ENCODE measurements at places on chromosomes 5 and 9. TPM values are rescaled to one million over a fixed set of nuclear protein-coding genes. Genes with fewer than 3 reads are reported as not detected.

DNA sequence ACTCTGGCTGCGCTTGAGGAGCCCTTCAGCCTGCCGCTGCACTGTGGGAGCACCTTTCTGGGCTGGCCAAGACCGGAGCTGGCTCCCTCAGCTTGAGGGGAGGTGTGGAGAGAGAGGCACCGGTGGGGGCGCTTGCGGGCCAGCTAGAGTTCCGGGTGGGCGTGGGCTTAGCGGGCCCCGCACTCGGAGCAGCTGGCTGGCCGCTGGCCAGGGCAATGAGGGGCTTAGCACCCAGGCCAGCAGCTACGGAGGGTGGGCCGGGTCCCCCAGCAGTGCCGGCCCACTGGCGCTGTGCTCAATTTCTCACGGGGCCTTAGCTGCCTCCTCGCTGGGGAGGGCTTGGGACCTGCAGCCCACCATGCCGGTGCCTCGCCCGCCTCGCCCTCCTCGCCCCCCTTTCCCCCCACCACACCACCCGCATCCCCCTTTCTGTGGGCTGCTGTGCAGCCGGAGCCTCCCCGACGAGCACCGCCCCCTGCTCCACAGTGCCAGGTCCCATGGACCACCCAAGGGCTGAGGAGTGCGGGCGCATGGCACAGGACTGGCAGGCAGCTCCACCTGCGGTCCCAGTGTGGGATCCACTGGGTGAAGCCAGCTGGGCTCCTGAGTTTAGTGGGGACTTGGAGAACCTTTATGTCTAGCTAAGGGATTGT lies 954.5 kb downstream of the DTWD2 start:
- no peaks in the 10 kb centered on the region for H3K36me3 ChIP-seq
- no peaks in the 10 kb centered on the region for H3K4me1 ChIP-seq
- no peaks in the 10 kb centered on the region for H3K27me3 ChIP-seq
- DNase-seq = no peak

DNA sequence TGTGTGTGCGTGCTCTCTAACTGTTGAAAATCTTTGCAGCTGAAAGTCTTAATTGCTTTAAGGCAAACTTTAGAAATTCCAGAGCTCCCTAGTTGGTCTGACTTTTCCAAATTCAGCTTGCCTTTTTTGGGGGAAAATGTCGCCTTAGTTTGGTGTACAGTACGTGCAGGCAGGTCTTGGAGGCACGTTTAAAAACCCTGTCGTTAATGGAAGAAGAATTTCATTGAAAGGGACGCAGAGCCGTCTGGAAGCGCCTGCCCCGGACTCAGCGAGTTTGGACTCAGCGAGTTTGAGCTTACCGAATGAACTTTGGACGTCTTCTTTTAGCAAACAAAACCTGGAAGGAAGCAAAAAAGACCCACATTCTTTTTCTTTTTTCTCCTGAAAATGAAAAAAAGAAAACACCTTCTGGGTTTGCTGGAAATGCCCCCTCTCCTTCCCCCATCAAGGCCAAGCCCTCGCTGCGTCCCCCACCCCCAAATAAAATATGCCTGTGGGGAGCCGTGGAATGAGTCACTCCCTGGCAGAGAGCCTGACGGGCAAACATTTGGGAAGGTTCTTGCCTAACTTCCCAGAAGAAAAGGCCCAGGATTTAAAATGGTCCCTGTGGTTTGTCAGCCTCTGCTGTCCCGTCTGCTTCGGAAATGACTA lies 1.5 kb downstream of the NEK6 start:
- H3K4me3 ChIP-seq = peak overlapping the region; percentile 66
- DNase-seq = no peak
- H3K27me3 ChIP-seq = no peaks in the 10 kb centered on the region
- no peaks in the 10 kb centered on the region for H3K36me3 ChIP-seq

GRCh38 chr9:112048924-112049691 lies 126.0 kb downstream of the SUSD1 start:
- H3K27me3 ChIP-seq = no peaks in the 10 kb centered on the region
- no peaks in the 10 kb centered on the region for H3K4me1 ChIP-seq
- H3K4me3 ChIP-seq = no peak overlapping the region
- no peaks in the 10 kb centered on the region for H3K36me3 ChIP-seq

DNA sequence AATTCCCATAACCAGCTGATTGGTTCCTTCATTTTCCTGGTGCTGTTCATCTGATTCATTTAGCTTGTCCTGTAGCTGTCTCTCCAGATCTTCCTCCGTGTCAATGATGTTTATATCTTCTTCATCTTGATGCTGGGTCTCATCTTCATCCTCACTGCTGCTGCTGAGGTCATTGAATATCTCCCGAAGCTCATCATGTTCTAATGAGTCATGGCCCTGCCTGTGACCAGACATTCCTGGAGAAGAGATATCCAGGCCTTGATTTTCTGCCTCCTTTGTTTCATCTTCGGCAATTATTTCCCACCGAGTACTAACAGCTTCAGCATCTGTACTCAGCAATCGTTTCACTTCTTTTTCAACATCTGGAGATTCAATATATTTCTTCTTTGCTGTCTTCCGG lies 1.4 kb downstream of the TAF7 start:
- H3K4me3 ChIP-seq = peak overlapping the region; percentile 79
- no peak overlapping the region for H3K27ac ChIP-seq
- no peaks in the 10 kb centered on the region for H3K27me3 ChIP-seq
- H3K4me1 ChIP-seq = no peaks in the 10 kb centered on the region
- no peak for DNase-seq

Gene LCN10
- 2.8 TPM for total RNA-seq

GRCh38 chr9:4168526-4168925 lies 131.3 kb downstream of the GLIS3 start:
- no peak for DNase-seq
- no peaks in the 10 kb centered on the region for H3K4me1 ChIP-seq
- no peaks in the 10 kb centered on the region for H3K36me3 ChIP-seq
- no peaks in the 10 kb centered on the region for H3K27me3 ChIP-seq
- no peak overlapping the region for H3K4me3 ChIP-seq
- no peak overlapping the region for H3K27ac ChIP-seq

- H3K4me3 ChIP-seq = no peak overlapping the region
- DNase-seq = no peak
- H3K4me1 ChIP-seq = no peaks in the 10 kb centered on the region
- no peaks in the 10 kb centered on the region for H3K27me3 ChIP-seq
- H3K27ac ChIP-seq = no peak overlapping the region
These were observed 1118.6 kb upstream of the DMAC1 start for GRCh38 chr9:8917956-8918739.

DNA sequence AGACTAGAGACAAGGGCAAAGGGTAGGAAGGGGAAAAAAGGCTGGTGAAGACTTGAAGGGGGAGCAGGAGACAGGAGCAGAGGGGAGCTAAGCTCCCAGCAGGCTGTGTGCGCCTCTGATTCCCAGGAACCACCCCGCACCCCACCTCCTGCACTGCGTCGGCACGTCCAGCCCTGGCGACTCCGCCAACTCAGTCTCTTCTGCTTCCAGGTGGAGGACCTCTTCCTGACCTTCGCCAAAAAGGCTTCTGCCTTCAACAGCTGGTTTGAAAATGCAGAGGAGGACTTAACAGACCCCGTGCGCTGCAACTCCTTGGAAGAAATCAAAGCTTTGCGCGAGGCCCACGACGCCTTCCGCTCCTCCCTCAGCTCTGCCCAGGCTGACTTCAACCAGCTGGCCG lies 30.5 kb downstream of the DYNC2I2 start:
- H3K27ac ChIP-seq = no peak overlapping the region
- no peaks in the 10 kb centered on the region for H3K27me3 ChIP-seq
- H3K4me1 ChIP-seq = no peaks in the 10 kb centered on the region
- H3K4me3 ChIP-seq = no peak overlapping the region
- H3K36me3 ChIP-seq = peaks cover 21% of the 10 kb centered on the region

DNA sequence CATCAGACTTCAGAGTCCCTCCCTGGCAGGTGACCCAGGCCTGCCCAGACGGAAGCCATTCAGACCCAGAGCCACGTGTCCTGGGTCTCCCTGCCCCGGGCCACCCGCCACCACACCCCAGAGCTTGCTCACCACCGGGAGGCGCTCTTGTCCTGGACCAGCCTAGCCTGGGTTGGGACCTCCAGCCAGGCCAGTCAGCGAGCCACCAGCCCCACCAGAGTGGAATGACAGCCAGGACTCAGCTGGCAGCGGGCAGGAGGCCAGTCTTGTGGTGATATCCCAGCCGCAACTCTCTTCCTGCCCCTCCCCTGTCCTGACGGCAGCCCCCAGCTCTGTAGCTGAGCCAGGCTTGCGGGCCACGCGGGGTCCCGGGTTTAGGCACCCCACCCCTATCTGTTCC lies 1.7 kb upstream of the PTGDS start:
- no peak overlapping the region for H3K27ac ChIP-seq
- H3K27me3 ChIP-seq = no peaks in the 10 kb centered on the region
- DNase-seq = peak; percentile 90
- H3K36me3 ChIP-seq = no peaks in the 10 kb centered on the region
- H3K4me3 ChIP-seq = no peak overlapping the region
- peaks cover 12% of the 10 kb centered on the region for H3K4me1 ChIP-seq

GRCh38 chr9:123414204-123414603 lies 58.2 kb downstream of the CRB2 start:
- 0 out of 2 replicates have a peak, but pooled peaks cover 7% of the 10 kb centered on the region for H3K4me1 ChIP-seq
- no peaks in the 10 kb centered on the region for H3K27me3 ChIP-seq
- no peaks in the 10 kb centered on the region for H3K36me3 ChIP-seq

- no peak overlapping the region for H3K4me3 ChIP-seq
- peaks cover 32% of the 10 kb centered on the region for H3K27me3 ChIP-seq
- DNase-seq = peak; percentile 54
- peaks cover 11% of the 10 kb centered on the region for H3K4me1 ChIP-seq
- H3K27ac ChIP-seq = no peak overlapping the region
These were observed 92.3 kb downstream of the LMX1B start for GRCh38 chr9:126705767-126706697.
